MG63 (cell line): ENCODE measurements at places on chromosomes 3 and 15. TPM values are rescaled to one million over a fixed set of nuclear protein-coding genes. Genes with fewer than 3 reads are reported as not detected.

Gene LSAMP
- total RNA-seq, result 0.16 and 1.2 TPM in 2 replicates

Gene TRPM1
- total RNA-seq, result not detected in 2 replicates

Gene C15orf39
- 1.8 and 2.8 TPM in 2 replicates for total RNA-seq

Gene IL17RC
- total RNA-seq, result 12.1 and 14.8 TPM in 2 replicates

DNA sequence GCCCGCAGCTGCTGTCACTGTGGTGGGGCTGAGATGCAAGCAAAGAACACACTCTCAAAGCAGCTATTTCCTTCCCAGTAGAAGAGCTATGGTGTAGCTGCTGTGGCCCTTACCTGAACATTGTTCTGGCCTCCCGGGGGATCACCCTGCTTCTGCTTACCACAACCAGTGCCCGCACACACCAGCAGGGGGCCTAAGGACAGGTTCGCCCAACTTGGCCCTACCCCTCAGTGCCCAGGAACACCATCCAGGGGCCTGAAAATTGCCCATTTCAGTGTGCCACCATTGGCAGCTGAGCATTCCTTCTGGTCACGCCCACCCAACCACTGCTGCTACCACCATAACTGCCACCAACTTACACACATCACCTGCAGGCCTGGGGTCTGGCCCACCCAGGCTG lies 113.0 kb downstream of the TP63 start:
- no peak for DNase-seq

DNA sequence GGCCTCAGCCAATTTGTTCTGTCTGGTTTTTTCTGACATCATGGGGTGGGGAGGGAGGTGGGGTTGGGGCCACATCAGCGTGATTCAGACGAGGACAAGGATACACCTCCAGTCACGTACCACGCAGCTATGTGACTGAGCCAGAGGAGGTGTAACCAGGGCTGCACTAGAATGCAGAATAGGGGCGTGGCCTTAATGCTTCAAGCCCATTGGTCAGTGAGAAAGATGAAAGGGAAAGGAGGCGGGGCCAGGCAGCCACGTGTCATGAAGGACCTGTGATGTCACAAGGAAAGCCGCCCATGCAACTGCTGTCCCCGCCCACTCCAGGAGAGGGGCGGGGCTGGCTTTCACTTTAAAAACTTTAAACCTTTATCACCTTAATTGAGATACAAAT lies at the start of gene GOLGA6L2:
Gene GOLGA6L2, minus strand, starts transcription at position 137 of the 394 bp plus-strand sequence. Its CDS starts 62 bp downstream, at position 75.
- peak; percentile 19 for DNase-seq

DNA sequence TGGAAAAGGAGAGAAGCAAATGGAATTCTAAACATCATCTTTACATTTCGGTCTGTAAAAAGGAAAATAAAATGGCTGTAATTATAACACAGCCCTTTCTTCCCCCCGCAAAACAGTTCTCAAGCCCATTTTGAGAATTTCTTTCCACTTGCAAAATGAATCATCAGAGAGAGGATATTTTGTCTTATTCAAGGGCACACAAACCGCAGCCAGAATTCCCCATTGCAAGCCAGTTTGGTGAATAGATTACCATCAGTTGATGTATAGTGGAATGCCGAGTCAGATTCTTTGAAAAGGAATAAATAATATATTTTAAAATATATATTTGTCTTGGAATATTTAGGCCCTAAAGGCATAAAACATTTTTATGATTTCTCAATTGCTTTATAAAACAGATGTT lies 420.4 kb upstream of the SEMA6D start:
- DNase-seq, result no peak

GRCh38 chr3:66949898-66950297 lies 48.2 kb upstream of the KBTBD8 start:
- DNase-seq, result no peak

DNA sequence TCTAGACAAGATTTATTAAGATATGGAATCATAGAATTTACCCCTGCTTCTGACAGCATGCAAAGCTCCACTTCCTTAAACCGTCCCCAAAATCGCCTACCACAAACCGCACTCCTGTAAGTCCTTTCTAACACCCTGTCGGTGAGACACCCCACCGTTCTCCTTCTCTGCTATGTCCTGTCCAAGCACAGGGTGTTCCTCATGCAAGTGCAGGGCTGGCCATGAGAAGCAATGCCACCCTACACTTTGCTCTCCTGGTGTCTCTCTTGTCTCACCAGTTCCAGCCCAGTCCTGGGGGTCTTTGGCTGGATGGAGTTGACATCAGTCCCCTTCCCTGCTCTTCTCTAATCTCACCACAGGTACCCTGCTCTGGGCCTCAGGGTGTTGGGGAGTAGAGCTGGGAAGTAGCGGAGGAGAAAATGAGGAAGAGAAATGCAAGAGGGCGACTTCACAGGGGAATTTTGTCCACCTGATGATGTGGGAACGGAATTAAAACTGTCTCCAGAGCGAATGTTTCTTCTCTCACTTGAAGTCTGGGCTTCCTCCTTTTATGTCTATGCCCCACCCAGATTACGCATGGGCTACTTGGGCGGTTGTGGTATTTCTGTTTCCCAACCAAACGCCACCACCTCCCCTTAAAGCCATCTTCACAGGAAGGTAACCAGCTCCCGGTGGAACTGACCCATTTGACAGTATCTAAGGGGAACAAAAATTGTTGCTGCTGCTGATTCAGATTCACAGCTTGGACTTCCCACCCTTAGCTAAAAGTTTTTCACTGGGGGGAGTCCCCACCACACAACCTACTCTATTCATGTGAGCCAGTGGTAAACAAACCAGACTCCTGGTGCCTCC lies 49.9 kb downstream of the CASR start:
- no peak for DNase-seq

GRCh38 chr15:29123991-29124390 lies 145.6 kb downstream of the NSMCE3 start:
- no peak for DNase-seq

GRCh38 chr15:23524816-23525215 lies 40.7 kb upstream of the MKRN3 start:
- DNase-seq, result no peak

- DNase-seq, result no peak
Observed at GRCh38 chr3:54206874-54207273, 84.5 kb downstream of the CACNA2D3 start.

GRCh38 chr3:98778852-98779413 lies 15.8 kb downstream of the ST3GAL6 start:
- peak; percentile 50 for DNase-seq

DNA sequence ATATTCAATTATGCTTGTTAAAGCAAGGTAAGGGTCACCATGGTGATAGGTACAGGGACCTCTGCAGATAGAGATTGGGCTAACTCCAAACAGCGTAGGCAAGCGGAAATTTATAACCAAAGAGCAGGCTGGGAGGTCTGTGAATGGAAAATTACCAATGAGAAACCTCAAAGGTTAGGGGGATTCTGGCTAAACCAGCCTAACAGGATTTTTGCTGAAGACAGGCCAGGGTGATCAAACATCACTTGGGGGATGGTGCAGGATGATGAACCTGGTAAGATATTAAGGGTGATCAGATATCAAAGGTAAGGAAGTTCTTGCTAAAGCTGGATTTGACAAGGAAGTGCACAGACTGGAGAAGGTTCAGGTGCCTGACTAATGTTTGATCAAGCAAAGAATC lies 35.3 kb upstream of the SNRPN start:
- DNase-seq, result no peak

- DNase-seq, result peak; percentile 13
Observed at GRCh38 chr3:45082142-45082538, 56.0 kb downstream of the CLEC3B start.

DNA sequence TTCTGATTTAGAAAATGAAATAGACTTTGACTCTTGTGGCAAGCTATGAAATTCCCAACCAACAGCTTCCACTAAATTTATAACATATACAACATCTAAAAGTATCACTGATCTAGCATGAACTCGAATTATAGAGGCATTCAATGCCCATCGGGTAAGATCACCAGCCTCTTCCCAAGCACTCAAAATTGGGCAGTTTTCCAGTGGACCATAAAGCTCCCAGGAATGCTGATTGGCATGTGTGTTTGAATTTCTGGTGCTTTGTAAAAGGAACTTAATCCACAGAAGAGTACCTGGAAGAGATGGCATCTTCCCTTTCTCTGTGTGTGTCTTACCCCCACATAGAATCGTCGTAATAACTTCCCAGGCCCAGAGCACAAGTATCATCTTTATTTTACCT lies 10.0 kb downstream of the LRTM1 start:
- DNase-seq, result peak; percentile 10

DNA sequence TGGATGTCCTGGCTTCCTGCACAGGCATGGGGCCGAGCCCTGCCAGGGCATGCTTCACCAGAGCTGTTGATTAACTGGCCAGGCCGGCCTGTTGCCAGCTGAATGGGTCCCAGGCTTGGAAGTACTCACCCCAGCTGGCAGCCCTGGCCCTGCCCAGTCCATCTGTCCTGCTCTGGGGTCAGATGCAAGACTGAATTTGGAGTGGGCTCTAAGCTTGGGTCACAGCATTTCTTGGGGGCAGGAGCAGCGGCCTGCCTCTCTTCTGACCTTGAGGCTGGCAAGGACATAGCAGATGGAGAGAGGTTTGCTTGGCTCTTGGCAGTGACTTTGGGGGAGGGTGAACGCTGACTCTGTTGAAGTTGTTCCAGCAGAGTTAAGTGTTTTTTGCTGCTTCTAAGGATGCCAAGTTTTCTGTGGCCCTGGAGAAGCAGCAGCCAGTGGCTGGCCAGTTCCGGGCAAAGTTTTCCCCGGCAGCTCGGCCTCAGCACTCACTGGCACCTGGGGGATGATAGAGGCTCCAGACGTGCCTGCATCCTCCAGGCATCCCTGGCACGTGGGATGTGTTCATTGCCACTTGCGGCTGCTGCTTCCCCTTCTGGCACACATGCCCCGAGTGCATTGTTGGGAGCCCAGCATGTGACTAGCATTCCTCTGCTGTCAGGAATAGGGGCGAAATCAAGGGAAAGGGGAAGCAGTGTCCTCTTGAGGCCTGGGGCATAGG lies 22.9 kb downstream of the PDIA5 start:
- DNase-seq, result peak; percentile 97

GRCh38 chr3:120203016-120203415 lies 82.0 kb downstream of the GPR156 start:
- peak; percentile 68 for DNase-seq

- DNase-seq, result no peak
Observed at GRCh38 chr15:31352339-31352751, 25.7 kb downstream of the KLF13 start.

- DNase-seq, result peak; percentile 10
Observed at GRCh38 chr15:100602823-100603393, 519 bp downstream of the ASB7 start.
